ENCODE measurements at places on chromosomes 5 and 9.
A peak's percentile ranks its signal among the peaks of the same experiment; 100 is the strongest.

DNA sequence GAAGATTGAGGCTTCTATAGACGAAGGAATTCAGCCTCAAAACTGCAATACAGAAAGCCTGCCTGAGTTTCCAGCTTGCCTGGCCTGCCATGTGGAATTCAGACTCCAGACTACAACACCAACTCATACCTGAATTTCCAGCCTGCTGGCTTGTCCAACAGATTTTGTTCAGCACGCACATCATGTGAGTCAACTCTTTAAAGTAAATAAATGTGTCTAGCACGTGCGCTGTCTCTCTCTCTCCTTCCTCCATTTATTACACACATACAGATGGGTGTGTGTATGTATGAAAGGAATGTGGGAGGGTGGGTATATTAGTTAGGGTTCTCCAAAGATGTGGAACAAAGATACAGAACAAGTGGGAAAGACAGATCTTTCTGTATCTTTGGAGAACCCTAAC, 82.4 kb upstream of the TAS2R1 start:
- no peak for DNase-seq

DNA sequence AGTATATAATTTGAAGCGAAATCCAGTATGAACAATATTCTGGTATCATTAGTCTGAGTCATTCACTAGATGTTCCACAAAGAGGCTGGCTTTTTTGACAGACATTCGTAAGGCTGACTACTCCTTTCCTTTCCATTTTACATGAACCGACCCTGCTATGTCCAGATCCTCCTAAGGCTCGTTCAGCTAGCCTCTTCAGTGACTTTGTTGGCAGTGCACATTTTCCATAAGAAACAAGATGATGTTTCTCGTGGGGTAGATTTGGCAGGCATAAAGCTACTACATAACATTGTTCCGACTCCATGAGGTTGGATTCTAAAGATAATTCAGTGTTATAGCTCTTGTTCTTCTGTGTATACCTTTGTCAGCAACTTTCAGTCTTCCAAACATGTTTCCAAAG, 49.0 kb downstream of the ZNF462 start:
- no peak for DNase-seq

DNA sequence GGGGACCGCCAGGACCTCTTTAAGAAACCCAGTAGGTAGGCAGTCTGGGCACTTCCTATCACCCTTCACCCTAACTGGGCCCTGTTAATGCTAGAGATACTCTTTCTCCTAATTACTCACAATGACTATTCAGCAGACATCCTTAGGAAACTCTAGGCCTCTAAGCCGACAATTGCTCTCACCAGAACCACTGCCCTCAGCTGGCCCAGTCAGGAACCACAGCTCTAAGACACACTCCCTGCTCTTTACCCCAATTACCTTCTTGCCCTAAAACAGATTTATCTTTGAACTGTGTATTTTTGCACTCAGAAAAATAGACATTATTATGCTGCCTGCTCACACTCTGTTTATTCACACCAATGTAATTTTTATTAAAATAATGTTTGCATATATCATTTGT, 432.6 kb upstream of the SLC30A5 start:
- no peak for DNase-seq

GRCh38 chr5:14929293-14930065, 57.9 kb upstream of the ANKH start:
- DNase-seq, result no peak

DNA sequence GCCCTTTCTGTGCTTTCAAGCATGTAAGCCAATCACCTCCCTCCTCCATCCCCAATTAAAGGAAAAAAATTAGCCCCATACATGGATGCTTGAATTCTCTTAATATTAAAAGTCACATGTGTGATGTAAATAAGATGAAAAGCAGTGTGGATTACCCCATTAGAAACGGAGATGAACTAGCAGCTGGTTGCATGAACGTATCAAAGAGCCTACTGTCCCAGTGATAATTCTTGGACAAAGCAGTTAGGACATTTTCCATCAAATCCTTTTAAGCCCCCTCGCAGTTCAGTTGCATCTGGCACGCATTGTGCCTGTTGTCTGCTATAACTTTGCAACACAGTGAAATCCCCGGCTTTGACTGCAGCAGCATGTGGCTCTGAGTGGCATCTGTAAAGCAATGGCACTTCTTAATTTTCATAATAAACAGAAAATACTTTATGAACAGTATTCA, 285.6 kb downstream of the FBXL7 start:
- no peak for DNase-seq

- DNase-seq, result no peak
These were observed 3.0 kb upstream of the PCDH1 start for GRCh38 chr5:141880961-141881801.

GRCh38 chr5:139844472-139845145, 49.0 kb downstream of the PSD2 start:
- DNase-seq, result peak; percentile 17

- no peak for DNase-seq
These were observed 8.0 kb downstream of the RGS3 start for GRCh38 chr9:113471566-113471965.

- no peak for DNase-seq
These were observed 349.3 kb downstream of the IRX1 start for GRCh38 chr5:3944930-3945329.

GRCh38 chr5:111699976-111700375, 57.0 kb downstream of the NREP start:
- peak; percentile 44 for DNase-seq

DNA sequence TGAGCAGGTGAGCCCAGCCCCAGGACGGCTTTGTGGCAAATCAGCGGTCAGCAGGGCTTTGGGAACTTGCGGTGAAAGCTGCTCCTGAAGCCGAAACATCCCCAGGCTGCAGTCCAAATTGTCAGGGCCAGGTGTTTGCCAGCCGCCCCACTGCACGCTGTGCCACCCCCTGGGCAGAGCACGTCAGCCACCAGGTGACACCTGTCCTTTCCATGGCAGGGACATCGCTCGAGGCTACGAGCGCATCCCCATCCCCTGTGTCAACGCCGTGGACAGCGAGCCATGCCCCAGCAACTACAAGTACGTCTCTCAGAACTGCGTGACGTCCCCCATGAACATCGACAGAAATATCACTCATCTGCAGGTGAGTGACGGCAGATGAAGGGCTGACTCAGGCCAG, 64.4 kb upstream of the CACNA1B start:
- DNase-seq, result no peak

- DNase-seq, result no peak
These were observed 1002.7 kb downstream of the CDH18 start for GRCh38 chr5:18985171-18985758.

DNA sequence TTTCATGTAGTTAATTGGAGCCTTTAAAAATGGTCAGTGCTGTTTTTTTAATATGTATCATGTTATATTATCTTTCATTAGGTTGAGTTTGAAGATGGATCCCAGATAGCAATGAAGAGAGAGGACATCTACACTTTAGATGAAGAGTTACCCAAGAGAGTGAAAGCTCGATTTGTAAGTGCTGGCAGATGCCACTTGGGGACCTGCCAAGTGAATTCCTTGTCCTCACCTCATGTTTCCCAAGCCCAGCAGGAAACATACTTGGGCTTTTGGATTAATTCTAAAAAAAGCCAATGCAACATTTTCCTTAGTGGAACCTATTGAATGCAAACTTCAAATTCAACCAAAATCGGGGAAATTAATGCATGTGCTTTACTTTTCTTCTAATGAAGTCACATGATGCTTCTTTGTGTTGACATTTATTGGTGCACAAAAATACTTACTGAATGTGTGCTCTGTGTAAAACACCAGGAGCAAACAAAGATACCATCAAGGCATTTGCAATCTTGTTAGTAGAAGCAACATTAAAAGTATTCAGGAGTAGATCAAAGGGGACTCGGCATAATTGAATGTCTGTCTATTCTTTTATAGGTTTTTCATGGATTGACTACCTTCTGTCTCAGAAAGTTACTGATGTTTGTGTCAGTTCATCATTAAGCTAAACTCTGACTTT, 412.1 kb downstream of the KDM4C start:
- DNase-seq, result no peak

DNA sequence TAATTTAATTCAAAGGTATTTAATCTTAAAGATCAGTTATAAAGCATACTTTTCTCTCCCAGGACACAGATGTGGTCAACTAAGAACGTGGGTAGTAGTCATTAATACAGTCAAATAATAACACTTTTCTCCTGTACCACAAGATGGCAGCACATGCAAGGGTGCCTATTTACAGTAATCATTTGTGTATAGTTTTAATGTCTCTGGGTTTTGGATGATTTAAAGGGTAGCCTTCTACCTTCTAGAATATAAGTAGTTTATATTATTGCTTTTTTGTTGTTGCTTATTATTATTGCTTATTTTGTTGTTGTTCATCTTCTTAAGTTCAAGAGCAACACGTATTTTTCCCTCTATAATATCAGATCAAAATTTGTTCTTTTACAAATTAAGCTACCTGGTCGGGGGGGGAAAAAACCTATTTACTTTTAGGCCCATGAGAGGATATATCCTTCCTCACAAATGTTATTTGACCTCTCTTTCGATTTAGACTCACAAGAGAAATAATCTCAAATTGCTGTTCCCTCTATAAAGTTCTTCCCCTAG, 59.6 kb upstream of the SLC27A6 start:
- DNase-seq, result no peak

DNA sequence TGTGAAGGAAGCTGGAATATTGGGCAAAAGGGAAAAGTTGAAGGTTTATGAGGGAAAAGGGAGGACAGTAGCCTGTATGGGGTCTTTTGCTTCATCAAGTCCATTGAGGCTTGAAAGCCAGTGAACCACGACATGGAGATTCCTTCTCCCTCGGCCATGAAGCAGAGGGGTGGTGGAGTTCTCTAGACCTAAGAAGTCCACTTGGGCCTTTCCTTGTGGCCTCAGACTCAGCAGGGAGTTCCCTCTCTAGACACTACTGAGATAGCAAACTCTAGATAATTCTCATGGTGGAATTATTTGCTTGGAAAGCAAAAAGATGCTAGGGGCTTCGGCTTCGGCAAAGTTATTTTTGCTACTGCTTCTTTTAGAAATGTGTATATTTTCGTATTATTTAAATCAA, 78.5 kb downstream of the FOXD1 start:
- no peak for DNase-seq

DNA sequence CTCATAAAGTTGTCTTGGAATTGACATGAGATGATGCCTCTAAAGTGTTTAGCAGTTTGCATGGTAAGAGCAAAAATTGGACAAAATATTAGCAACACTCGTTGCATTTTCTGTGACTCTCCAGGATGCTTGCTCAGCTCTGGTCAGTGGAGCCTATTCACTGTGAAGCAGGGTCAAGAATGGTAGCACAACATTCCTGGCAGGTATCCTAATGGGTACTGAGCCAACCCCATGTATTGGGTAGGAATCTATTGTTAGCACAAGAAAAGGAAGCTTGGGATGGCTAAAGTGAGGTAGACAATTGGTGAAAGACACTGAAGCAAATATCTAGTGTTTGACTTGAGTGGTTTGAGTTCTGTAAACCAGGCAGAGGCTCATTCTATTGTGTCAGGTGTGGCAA, 10.4 kb upstream of the ACTBL2 start:
- DNase-seq, result no peak

GRCh38 chr5:179954434-179954833, 46.7 kb upstream of the TBC1D9B start:
- DNase-seq, result no peak

- no peak for DNase-seq
These were observed 32.1 kb downstream of the TRMO start for GRCh38 chr9:97889941-97890887.

DNA sequence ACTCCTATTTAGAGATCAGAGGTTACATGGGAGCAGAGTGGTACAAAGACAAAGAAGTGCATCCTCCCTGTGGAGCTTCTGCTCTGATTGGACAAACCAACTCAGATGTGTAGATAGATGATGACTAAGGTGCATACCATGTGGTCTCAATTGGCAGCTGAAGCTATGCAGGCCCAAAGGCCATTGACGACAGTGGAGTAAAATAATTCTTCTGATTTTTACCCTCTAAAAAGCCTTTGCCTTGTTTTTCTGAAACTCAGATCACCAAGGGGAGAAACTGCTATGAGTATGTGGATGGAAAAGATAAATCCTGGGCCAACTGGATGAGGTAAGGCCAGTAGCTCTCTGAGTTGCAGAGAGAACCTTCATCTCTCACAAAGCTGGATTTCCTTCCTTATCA, 15.6 kb downstream of the PRDM9 start:
- no peak for DNase-seq

DNA sequence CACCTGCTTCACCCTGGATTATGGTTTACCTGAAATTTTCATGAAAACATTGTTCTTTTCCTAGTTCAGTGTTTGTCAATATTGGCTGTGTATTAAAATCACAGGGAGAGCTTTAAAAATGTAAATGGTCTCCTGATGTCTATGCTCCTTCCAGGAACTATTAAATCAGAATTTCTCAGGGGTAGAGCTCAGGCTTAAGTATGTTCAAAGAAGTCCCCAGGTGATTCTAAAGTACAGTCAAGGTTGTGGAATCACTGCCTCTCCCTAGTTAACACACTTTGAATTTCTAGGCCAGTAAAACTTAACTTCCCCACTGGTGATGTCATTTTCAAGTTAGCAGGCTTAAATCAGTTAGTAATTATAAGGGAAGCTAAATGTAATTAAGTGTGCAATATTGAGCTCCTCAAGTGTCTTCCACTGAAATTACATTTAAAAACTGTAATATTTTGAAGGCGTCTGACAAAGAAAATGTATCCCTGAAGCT, 150.3 kb upstream of the SLC28A3 start:
- DNase-seq, result no peak

- DNase-seq, result no peak
These were observed 39.5 kb downstream of the SMC5 start for GRCh38 chr9:70298245-70298771.

DNA sequence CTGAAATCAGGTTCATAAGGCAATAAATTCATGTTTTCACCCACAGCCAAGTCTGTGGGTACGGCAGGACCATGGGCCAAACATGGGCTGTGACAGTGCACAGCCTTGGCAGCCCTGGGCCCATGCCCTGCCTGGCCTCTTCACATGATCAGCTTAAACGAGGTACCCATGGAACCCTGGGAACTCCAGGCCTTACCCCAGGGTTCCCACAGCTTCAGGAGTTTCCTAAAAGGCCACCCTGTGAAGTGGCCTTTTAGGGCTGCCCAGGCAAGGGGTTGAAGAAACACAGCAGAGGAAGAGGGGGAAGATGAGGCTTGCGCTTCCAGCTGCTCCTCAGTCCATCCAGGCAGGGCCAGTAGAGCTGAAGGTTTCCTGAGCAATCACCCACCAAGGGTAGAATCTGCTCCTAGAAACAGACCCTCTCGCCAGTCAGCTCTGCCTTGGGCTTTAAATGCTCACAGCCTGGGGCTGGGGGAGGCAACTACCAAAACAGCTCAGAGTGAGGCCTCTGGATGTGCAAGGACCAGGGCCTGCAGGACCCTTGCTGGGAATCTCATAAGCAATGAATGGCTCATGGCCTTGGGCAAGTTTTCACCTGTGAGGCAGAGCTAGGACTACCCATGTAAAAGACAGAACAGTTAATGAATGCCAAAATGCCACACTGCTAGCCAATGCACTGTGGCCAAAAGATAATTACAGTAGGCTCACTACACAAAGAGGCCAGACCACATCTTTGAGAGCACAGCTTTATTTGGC, 79.3 kb upstream of the LRRTM2 start:
- DNase-seq, result no peak

DNA sequence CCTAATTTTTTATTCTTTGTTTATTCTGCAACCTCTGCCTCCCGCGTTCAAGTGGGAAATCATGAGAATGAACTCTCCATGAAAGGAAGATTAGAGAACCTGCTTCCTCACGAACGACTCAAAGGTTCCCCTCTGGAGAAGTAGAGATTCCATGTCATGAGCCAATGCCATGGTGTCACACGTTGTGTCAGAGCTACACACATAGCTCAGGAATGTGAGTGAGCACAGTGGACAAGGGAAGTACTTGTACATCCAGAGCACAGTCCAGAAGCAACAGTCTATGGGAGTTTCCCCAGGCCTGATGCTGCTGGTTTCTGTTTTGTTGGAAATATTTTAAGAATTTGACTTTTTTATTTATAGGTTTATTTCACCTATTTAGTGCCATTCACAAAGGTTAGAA, 26.8 kb upstream of the PPP2CA start:
- no peak for DNase-seq
